Activated CD4-positive, CD25-positive, alpha-beta regulatory T cell (primary cell): ENCODE measurements at places on chromosomes 12 and 14.

- no peak for DNase-seq
Measured at GRCh38 chr14:72332871-72333270, 400.6 kb downstream of the RGS6 start.

DNA sequence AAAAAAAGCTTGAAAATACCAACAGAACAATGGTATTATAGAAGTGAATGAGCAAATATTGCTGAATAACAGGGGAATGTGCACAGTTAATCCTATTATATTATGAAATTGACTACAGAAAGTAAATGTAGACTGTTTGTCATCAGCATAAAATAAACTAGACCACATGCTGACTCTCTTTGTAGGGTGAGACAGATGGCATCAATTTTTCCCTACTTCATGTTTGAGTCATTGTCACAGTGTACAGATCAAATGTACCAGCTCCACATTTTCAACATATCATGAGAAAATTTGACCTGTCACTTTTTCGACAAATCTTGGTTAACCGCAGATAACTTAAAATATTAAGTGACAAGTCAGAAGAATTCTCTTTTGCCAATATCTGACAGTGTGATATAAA, 421.0 kb downstream of the RPL10L start:
- no peak for DNase-seq

DNA sequence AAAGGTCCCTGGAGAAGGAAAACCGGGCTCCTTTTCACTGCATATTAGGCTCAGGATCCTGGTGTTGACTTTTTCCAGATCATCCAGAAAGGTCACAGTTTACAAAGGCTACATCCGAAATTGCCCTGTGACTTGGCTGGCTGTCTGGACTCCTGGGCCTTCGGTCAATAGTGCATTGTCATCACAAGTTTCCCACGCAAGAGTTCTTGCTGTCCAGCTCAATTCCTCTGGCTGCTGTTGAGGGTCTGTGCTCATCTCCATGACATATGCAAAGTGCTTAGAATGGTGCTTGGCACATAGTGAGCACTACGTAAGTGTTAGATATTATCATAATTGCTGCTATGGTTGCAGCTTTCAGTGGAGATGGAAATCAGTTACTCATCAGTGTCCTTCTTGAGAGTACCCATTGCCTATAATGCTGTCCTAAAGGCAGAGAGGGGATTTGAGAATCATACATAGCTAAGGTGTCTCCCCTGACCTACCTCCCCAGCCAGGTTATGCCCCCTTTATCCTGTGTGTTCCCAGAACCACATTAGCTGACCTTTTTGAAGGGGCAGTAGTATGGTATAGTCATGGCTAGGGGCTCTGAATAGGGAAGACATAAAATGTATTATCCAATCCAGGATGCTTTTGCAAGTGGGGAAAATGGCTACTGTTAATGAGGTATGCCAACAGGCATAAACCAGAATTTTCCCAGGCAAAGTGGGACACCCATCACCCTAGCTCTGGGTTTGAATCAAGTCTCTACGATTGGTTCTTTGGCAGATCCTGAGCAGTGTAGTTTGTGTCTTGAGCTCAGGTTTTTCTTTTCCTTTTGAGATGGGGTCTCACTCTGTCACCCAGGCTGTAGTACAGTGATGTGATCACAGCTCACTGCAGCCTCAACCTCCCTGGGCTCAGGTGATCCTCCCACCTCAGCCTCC, 132.0 kb upstream of the CCND2 start:
- DNase-seq = no peak

- DNase-seq = no peak
Measured at GRCh38 chr12:93846936-93847516, 169.9 kb downstream of the CRADD start.

DNA sequence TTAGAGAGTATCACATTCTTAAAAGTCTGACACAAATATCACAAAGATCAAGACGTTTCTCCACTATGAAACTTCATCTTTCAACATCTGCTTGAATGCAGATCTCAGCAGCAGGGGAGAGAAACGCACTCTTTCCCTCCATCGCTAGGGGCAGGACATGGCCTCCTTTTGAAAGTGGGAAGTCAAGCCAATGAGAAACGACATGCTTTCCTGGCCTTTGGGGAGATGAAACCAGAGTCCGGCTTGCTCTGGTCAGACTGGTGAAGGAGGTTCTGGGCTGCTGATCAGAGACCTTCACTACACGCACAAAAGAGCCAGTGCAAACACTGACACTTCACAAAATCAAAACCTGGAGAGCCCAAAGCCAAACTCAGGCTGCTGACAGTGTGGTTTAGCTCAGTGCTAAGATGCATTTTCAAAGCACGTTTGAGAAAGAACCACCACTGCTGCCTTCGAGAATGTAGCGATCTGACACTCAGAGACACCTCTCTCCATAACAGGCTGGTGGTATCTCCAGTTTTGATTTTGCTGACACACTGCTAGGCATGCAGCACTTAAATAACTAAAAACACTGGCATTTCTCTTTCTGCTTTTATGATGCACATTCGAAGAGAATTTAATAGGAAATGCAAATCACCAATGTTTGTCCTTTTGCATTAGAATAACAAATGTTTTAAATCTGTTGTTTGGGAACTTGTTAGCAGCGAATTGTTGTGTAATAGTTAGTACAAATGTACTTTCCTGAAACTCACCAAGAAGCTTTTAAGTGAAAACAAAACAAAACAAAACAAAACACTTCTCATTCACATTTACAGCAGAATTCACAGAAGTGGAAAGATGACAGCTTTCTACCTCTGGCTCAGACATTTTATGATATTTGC, 93.9 kb upstream of the OVCH1 start:
- DNase-seq = no peak

- DNase-seq = no peak
Measured at GRCh38 chr14:39491134-39491571, 58.9 kb upstream of the FBXO33 start.

GRCh38 chr14:35047976-35048513, 2.0 kb downstream of the FAM177A1 start:
- no peak for DNase-seq

DNA sequence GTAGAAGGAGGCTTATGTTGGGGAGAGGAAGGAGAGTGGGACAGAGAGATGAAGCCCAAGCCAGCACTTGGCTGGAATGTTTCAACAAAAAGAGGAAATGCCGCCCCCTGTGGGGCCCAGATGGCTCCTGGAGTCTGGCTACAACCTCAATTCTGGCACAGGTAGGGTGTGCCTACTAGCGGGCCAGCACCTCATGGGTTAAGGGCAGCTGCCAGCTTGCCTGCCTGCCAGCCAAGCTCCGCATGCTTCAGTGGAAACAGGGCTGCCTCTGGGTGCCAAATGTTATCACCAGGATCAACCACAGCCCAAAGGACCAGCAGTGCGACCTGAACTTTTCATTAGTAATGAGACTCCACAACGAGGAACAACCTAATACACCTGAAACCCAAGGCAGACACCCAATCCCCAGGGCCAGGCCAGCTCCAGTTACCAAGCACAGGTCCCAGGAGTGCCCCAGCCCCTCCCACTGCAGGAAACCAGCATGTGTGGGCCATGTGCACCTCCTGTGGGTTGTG, 11.3 kb downstream of the RAB15 start:
- no peak for DNase-seq

DNA sequence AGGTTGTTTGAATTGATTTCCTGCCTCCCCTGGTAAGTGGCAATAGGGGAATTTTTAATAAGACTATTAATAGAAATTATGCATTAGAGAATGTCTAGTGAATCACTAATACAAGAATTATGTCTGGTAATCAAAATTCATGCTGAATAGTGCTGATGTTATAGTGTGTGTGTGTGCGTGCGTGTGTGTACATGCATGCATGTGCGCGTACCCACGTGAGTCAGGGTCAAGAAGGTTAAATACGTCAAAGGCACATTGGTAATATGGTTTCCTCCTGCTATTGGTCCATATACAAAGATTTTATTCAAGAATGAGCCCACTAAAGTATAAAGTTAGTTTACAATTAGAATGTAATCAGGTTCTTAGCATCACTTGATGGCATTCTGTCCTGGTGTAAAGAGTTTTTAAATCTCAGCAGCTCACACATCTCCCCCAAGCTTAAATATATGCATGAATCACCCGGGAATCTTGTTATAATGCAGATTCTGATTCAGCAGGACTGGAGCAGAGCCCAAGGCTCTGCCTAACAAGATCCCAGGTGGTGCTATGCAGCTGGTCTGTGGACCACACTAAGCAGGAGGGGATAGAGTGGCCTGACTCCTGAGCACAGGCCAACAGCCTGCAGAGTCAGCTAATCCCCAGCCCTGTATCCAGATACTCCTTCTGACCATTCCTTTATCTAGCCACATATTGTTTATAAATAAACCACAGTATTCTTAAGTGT, 43.9 kb downstream of the TTC9 start:
- no peak for DNase-seq

GRCh38 chr12:98229540-98229924, 285.9 kb upstream of the TMPO start:
- no peak for DNase-seq

DNA sequence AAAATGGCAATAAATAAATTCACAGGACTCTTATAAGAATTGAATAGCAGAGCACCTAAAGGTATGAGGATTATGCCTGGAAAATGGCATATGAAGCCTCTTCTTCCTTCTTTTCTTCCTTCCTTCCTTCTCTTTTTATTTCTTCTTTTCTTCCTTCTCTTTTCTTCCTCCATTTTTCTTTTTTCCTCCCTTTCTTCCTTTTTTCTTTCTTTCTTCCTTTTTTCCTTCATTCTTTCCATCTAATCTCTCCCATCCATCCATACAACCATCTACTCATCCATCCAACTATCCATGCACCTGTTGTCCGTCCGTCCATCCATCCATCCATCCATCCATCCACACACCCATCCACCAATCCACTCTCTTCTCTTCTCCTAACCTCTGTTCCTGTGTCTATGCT, 173.8 kb downstream of the TBX5 start:
- no peak for DNase-seq

- DNase-seq = no peak
Measured at GRCh38 chr12:95396849-95397468, 77.0 kb upstream of the METAP2 start.

- no peak for DNase-seq
Measured at GRCh38 chr12:126930234-126930633, 1336.7 kb upstream of the TMEM132C start.

DNA sequence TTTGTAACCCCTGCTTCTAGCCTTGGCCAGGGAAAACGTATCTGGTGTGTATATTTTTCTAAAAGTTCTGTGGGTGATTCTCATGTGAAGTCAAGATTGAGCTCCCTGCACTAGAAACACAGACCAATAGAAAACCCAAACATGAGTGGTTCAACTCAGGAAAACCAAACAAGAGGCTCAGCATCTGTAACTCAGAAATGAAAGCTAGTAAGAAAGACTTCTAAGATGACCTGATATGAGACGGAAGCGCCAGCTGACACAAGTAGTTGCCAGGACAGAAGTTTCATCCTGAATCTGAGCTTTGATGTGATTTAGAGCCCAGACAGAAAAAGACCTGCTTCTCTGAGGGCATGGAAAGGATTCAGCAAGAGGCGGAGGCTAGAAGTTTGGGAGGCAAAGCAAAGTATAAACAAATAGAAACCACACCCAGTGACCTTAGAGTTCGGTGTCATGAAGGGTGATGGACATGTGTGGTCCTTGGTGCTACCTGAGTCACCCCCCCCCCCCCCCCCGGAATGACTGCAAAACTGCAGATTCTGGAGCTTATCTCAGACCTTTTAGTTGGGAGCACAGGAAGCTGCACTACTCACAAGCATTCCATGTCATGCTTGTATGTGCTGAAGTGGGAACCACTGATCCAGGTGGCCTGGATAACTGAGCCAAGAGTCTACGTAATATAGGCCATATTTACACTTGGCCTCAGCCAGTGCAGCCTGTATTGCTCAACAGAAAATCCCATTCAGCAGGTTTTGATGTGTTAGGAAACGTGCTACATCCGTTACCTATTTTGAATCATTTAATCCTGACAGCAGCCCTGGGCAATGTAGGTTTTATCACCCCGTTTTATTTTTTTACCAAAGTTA, 191.3 kb downstream of the ANO6 start:
- DNase-seq = no peak

DNA sequence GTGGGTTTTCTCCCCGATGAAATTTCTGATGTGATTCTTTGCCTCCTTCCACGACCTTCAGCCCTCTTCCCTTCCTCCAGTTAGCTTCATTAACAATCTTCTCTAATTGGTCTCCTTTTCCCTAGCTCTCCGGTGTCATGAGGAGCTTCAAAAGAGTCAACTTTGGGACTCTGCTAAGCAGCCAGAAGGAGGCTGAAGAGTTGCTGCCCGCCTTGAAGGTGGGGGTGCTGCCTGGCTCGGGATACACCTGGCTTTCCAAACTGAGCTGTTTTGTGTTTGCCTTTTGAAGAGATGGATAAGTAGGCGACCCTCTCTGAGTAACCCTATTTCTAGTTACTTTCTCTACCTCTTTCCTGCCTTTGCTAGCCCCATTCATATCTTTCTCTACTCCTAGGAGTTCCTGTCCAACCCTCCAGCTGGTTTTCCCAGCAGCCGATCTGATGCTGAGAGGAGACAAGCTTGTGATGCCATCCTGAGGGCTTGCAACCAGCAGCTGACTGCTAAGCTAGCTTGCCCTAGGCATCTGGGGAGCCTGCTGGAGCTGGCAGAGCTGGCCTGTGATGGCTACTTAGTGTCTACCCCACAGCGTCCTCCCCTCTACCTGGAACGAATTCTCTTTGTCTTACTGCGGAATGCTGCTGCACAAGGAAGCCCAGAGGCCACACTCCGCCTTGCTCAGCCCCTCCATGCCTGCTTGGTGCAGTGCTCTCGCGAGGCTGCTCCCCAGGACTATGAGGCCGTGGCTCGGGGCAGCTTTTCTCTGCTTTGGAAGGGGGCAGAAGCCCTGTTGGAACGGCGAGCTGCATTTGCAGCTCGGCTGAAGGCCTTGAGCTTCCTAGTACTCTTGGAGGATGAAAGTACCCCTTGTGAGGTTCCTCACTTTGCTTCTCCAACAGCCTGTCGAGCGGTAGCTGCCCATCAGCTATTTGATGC, 797 bp downstream of the ESPL1 start:
- DNase-seq = no peak

DNA sequence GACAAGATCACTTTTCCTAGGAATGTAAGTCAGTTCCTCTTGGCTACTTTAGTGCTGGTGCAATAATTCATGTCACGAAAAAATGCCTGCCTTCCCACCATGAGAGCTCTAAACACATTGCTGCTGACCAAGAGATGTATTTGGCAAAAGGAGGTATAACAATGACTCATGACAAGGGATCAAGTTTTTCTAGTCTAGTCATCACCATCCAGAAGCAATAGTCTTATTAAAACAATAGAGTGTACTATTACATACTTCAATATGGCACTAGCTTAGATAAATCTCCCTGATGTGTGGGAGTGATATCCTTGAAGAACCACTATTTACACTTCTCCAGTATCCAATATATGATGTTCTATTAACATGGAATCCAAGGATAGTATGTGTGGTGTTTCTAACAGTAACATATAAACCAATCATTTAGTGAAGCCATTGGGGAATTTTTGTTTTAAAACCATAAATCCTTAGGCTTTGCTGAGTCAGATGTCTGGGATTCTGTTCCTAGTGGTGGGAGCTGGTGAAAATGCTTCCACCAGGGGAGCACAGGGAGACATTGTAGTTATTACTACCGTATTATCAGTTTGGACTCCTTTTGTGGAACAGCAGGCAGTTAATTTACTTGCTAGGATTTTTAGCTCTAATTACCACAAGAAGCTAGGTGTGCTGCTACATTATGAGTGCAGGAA, 1387.5 kb downstream of the LRFN5 start:
- no peak for DNase-seq
